HEK293T (cell line): ENCODE measurements at places on chromosomes 6 and 20.

DNA sequence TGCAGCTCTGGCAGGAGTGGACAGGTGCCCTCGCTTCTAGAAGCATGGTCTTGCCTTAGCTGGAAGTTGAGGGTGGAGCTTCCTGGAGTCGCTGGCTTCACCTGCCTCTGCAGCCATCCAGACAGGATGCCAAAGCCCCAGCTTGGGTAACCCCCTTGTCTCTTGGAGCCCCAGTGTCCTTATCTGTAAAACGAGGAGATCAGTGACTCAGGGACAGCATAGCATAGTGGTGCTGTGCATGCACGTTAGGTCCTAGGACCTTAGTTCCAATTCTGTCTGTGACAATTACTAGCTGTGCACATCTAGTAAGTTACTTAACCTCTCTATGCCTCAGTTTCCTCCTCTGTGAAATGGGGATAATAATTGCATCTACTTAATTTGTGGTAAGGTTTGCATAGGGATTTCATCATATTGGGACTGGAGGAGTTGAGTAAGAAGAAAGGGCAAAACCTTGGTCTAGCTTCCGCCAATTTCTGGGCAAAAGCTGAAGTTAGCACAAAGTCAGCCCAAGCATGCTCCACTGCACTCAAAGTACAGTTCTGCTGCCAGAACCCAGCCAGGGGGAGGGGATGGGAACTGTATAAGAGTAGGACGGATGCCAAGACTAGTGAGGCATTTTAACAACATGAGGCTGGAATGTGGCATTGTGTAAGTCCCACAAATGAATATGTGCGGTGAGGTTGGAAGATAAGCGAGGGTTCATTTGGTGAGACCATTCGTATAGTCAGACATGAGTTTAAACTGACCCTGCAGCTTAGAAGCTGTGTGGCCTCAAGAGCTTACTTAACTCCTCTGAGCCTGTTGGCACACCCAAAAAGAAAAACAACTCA lies 24.5 kb downstream of the TOX2 start:
- no peak for DNase-seq

DNA sequence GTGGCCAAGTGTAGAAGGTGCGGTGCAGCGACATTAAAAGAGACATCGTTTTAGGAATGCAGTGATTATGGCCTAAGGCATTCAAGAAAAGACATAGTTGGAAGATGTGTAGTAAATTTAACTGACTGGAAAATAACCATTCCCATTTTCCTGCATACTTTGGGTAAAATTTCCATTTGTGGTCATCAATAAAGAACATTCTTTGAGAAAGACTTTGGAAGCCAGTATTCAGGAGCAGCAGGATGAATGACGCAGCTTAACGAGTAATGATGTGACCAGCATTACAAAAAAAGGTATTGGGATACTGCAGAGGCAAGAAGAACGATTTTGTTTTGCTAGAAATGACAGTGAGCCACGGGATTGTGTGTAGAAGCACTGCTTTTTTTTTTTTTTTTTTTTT lies 7.0 kb upstream of the RWDD1 start:
- DNase-seq = no peak

- no peak for DNase-seq
Measured at GRCh38 chr20:53922901-53923314, 147.5 kb downstream of the BCAS1 start.

DNA sequence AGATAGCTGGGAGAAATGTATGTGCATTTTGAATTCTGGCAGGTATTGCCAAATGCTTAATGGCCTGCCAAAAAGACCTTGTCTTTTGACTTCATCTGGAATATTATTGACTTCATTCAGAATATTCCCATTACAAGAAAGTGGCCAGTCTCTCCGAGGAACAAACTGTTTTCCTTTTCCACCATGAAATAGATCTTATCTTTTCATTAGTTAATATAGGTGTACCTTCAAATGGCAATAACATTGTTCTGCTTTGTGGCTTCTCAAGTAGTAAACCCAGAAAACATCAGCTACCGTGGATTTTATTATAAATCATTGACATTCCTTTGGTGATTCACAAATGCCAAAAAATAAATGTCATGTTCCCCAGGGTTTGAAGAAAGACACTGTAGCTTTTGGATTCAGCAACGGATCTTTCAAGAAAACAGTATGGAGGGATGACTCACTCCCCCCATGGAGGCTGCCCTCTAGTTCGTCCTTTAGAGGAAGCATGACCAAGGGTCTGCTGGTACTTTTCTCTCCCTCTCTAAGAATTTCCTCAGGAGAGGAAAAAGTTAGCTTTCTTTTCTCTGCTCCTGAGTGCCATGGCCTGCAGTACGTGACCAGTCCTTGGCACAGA lies 1.1 kb upstream of the RNF182 start:
- DNase-seq = no peak

DNA sequence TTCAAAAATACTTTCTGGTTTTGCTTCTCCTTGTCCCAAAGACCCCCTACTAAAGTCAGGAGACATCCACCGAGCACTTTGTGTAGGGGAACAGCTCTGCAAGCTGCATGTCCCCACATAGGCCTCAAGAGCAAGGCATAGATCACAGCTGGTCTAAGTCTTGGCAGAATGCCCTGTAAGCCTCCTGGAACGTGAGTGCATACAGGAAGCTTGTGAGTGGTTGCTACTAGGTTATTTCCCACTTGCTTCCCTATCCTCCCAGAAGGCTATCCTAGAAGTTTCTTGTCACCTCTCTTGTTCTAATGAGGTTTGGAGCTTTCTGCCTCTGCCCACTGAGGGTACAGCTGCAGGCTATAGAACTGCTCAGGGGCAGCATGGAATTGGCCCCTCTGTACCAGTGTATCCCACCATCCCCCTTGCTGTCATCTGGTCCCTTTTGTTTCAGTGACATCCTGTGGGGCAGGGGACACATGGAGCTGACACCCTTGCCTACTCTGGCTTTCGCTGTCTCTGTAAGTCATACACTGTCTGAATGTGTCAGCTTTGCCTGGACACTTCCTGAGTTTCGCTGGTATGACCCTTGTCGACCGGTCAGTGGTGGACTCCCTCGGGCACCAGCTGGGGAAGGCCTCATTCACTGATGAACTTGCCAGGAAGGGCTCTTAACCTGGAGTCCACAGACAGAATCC lies 35.6 kb upstream of the KCNK16 start:
- DNase-seq = no peak
